Heart left ventricle (tissue), 16 donors: ENCODE measurements at places on chromosomes 7 and 10. TPM values are rescaled to one million over a fixed set of nuclear protein-coding genes. Genes with fewer than 3 reads are reported as not detected.

- no peak for DNase-seq
Measured at GRCh38 chr10:86100581-86101061, 266.0 kb downstream of the GRID1 start.

DNA sequence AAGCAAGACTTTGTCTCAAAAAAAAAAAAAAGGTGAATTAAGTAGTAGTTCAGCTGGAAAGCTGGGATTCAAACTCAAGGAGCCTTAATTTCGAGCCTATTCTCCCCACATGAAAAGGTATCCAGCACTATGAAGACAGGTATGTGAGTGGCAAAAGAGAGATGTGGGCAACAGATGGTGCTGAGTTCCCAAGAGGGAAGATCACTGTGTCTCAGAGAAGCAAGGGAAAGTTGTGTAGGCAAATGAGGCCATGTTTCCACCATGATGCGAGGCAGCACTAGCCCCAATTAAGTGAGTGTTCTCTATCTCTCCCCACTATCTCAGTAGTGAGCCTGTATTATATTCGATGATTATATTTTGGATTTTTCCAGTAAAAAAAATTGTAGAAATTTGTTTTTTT lies 19.8 kb upstream of the ST7 start:
- no peak for DNase-seq

DNA sequence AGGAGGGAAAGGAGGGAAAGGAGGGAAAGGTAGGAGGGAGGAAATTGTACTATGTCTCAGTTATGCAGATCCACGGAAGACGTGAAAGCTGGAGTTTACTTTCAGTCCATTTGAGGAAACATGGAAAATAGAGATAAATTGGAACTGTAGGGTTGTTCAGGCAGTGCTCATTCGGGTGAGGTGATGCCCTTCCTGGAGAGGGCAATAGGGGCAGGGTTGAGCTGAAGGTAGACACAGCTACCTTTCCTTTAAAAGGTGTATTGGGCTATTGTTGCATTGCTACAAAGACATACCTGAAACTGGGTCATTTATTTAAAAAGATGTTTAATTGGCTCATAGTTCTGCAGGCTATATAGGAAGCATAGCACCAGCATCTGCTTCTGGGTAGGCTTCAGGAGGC lies 116.9 kb upstream of the PLXDC2 start:
- no peak for DNase-seq

DNA sequence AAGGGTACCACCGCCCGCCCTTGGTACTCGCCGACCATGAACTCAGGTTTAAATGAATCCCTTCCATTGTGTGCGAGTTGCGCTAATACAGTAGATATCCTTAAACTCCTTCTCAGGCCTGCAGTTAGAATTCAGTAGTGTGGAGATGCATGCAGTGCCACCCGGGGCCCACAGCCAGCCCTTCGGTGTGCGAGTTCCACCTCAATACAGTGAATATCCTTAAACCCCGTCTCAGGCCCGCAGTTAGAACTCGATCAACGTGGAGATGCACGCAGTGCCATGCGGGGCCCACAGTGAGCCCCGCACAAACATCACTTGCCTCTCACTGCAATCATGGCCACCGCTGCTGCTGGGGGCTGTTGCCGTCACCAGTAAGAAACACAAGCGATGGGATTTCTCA lies 261.9 kb downstream of the MAD1L1 start:
- no peak for DNase-seq

- DNase-seq = no peak
Measured at GRCh38 chr10:3172081-3172445, 519 bp downstream of the PITRM1 start.

GRCh38 chr7:29285444-29285793 lies 90.8 kb downstream of the CHN2 start:
- no peak for DNase-seq

DNA sequence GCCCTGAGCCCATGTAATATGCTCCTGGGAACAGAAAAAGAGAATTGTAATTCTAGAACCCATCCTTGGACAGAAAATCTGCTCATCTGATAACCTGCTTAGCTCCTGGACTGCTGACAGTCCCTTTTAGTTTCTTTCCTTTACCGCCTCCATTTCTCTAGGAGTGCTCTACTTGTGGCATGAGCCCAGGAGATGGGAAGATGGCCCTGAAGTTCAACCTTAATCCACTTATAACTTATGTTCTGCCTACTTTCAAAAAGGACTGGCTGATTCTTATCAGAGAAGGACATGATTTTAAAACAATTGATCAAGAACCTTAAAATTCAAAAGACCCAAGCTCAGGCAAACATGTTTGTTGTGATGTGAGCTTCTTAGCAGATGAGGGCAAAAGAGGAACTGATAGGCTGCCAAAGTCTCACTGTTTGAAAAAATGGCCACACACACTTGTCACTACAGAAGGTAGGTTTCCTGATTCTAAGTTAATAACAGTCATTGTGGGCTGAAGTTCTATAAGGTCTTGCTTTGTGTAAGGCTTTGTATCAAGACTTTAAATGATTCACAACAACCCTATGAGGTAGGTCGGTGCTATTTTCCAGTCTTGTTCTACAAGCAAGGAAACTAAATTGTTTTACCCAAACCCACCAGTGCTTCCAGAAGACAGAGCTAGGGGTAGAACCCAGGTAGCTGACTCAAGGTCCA lies 94.3 kb upstream of the AFAP1L2 start:
- no peak for DNase-seq

GRCh38 chr7:36615852-36616540 lies 108.3 kb downstream of the AOAH start:
- DNase-seq = no peak

- no peak for DNase-seq
Measured at GRCh38 chr10:129892548-129893052, 71.5 kb downstream of the EBF3 start.

- no peak for DNase-seq
Measured at GRCh38 chr10:11454160-11454559, 157.3 kb downstream of the USP6NL start.

GRCh38 chr10:78460204-78460603 lies 426.5 kb downstream of the RPS24 start:
- DNase-seq = no peak

- DNase-seq = no peak
Measured at GRCh38 chr10:89138755-89139490, 68.2 kb downstream of the CH25H start.

GRCh38 chr10:117960345-117960935 lies 86.3 kb downstream of the RAB11FIP2 start:
- DNase-seq = no peak

DNA sequence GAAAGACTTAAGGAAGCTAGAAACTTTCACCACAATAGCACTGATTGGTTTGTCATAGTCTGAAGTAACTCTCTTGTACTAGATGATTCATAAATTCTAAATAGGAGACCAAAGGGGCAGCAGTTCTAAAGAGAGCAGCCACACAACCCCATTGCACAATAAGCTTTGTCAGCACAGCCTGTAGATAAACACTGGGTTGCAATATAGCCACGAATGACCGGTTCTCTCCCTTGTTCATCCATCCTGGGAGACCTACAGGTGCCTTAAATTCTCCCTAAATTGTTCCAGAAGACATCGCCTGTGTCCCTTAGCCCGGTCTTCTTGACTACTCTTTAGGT lies 167.0 kb downstream of the SNX13 start:
- no peak for DNase-seq

The KIF11 gene
- total RNA-seq = 1.5 TPM

The ANK3 gene
- total RNA-seq = 192 TPM

The SSMEM1 gene
- total RNA-seq = not detected

The IGFBP1 gene
- not detected for total RNA-seq
